ENCODE measurements at places on chromosomes 7 and 10. TPM values are rescaled to one million over a fixed set of nuclear protein-coding genes. Genes with fewer than 3 reads are reported as not detected.

- DNase-seq, result no peak
Observed at GRCh38 chr7:46982928-46983327, 599.0 kb downstream of the TNS3 start.

- no peak for DNase-seq
Observed at GRCh38 chr10:78254013-78254412, 220.3 kb downstream of the RPS24 start.

DNA sequence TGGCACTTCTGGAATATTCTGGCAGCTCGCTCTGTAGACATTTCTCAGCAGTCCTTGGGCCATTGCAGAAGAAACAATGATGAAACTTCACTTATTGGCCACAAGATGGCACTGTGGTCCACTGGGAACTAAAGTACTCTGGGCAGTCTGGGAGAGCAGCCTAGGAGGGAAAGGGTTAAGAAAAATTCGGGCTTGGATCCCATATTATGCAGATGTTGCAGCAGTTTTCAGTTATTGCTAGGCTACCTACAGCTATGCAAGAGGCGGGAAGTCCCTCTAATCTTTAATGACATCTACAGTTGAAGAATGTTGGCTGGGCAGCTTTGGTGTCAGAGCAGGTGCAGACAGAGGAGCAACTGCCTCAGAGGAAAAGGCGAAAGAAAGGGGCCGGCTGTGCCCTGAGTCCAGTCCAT lies 201.7 kb upstream of the PRSS58 start:
- peak; percentile 56 for DNase-seq

DNA sequence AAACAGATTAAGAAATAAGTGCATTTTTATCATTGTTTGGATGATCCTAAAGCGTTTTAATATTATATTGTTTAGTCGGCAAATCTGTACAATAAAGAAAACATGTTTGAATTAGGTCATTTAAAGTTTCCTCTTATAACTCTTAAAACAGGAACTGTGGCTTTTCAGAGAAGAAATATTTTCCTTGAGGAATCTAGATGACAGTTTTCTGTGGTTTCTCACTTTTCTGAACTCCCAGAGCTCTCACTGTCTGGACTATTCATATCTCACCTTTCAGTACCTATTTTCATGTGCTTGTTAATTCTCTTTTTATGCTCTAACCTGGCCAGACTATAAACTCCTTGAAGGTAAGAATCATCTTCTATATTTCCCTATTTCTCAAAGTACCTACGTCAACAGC lies 135.1 kb downstream of the CHN2 start:
- DNase-seq, result no peak

GRCh38 chr7:134458341-134458805 lies 527 bp downstream of the AKR1B1 start:
- DNase-seq, result peak; percentile 33

DNA sequence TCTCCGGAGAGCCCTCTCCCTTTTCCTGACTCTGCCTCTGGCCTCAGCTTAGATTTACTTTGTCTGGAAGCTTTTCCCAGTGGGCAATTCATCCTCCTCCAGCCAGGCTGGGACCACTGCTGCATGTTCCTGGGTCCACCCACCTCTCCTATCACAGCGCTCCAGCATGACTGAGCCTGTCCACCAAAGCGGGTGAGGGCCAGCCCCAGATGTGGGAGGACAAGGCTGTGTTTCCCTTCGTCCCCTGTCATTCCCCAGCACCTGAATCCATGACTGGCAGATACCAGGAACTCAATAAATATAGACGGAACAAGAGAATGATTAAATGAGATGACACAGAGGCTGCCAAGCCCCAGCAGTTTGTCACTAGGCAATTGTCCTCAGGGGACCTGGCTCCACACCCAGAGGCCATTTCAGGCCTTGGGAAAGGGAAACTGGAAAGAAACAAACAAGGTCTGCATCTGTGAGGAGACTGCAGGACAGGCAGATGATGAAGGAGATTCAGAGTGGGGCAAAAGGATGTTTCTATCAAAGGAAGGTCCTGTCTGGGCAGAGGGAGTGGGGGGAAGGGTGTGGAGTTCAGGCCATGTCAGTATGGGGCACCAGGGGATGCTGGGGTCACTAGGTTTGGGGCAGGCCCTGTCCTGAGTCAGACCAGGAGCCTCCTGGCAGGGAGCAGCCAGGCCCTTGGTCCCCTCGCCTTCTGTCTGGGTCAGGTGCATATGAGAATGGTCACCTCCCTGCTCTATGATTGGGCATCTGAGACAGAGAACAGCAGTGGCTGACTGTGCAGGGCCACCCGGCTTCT lies 576.4 kb downstream of the GRID1 start:
- DNase-seq, result no peak

DNA sequence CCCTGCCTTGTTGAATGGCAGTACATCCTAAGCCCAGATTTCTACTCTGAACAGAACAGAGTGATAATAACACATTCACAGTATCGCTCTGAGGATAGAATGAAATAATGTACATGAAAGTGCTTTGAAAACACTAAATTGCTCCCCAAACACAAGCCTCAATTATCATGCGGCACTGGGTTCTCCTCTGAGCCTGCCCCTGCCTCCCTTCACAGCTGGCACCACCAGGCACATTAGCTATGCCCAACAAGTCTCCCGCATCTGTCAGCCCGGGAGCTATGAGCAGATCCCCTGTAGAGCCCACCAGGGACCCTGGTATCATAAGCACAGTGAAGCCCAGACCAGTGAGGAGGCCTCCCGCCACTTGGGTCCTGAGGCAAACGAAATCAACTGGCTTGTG lies 405.5 kb downstream of the GRID1 start:
- no peak for DNase-seq

DNA sequence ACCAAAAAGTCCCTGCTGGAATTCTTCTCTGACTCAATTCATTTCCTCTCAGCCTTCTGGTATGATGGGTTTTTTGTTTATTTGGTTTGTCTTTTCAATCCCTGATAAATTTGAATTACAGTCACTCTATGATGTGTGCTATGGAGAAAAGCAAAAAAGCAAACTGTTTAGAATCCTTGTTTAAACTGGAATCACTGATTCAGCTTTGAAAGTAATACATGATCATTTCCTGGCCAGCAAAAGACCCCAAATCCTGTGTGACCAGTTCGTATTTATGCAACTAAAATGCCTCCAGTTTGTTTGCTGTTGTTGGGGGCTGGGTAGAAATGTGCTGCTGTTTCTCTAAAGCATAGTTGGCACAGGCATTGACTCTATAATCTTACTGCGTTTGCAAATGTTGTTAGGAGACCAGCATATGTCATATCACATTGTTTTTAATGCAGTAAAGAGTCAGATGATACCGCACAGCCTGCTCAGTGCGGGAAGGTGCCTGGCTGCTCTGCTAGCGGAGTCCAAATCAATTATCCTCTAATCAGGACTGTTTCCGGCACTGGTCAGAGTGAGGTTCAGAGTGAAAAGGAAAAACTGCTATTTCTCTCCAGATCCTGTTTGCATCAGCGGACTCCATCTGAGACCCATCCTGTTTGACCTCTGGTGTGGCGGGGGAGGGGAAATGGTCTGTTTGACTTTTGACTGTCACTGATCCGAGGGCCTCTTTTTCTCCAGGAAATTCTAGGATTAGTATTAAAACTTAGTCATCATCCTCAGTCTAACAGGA lies 40.6 kb upstream of the ADD3 start:
- DNase-seq, result no peak

- DNase-seq, result peak; percentile 89
Observed at GRCh38 chr7:108246227-108246837, 116.2 kb upstream of the LAMB4 start.

- no peak for DNase-seq
Observed at GRCh38 chr7:151289891-151290290, 41.4 kb upstream of the SMARCD3 start.

DNA sequence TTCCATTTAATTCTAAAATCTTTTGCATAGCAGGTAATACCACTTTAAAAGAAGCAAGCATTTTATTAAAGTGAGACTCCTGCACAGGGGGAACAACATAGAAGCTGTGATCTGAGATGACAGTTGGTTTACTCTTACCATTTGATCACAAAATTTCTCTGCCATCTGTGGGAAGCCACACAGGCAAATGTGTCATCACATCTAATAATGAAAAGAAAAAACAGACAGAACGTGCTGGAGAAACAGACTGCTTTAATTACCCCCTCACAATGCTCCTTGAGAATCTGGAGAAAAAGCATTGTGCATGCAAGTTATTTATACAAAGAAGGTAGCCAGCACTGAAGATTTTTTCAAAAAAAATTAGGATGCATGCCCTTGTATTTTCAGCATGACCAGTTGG lies 165.2 kb upstream of the PTER start:
- no peak for DNase-seq

- DNase-seq, result no peak
Observed at GRCh38 chr10:16811765-16812164, 5.5 kb downstream of the RSU1 start.

DNA sequence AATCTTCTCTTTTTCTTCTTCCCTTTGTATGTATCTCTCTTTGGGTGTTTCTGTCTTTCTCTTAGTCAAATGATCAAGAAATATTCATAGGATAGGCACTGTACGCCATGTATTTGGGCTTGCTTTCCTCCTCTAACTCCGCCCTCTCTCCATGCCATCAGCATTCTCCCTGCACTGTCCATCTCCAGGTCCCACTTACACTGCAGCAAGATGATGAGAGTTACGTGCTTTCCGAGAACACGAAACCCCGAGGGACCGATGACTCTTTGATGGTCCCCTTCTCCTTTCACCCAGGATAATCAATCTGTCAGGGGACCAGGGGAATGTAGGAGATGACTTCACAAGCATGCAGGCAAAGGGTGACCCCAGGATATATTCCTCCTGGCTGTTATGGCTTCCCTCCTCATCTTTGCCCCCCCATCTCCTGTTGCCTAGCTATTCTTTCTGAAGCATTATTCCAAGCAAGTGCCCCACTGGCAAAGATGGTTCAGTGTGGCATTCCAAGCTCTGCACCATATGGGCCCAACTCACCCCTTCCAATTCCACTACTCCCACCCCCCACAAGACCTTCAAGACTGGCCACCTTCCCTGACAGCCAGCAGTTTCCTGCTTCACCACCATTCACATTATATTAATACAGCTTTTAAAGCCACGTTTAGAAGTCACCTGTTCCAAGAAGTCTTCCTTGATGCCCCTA lies 40.0 kb downstream of the HIF1AN start:
- no peak for DNase-seq

GRCh38 chr10:59830601-59831259 lies 75.6 kb downstream of the CCDC6 start:
- peak; percentile 41 for DNase-seq

DNA sequence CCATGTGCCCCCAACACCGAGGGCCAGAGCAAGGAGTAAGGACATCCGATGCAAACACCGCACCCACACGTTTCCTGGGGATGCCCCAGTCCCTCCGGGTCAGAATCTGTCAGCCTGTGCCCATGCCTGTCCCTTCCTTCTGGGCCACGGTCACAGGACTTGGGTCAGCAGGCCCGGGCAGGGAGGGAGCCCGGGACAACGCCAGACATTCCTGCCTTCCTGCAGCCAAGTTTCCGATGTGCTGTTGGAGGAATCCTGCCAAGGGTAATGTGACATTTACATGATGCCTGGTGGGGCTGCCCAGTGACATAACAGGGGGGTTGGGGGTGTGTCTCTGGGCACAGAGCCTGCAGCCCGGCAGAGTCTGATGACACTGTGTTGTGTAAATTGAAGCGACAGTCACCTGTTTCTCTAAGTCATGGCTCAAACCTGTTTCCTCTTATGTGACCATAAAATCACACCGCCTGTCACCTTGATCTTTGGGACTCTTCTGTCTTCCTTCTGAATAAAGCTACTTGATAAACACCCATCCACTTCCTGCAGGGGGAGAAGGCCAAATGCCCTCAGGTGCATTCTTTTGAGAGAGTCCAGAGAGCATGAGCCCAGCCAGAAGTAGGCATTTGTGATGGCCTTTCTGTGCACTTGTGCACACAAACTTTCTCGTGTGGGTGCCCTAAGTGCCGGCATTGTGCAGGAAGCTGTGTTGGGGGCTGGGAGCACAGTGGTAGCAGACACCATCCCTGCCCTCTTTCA lies 175.3 kb upstream of the RHEB start:
- no peak for DNase-seq

DNA sequence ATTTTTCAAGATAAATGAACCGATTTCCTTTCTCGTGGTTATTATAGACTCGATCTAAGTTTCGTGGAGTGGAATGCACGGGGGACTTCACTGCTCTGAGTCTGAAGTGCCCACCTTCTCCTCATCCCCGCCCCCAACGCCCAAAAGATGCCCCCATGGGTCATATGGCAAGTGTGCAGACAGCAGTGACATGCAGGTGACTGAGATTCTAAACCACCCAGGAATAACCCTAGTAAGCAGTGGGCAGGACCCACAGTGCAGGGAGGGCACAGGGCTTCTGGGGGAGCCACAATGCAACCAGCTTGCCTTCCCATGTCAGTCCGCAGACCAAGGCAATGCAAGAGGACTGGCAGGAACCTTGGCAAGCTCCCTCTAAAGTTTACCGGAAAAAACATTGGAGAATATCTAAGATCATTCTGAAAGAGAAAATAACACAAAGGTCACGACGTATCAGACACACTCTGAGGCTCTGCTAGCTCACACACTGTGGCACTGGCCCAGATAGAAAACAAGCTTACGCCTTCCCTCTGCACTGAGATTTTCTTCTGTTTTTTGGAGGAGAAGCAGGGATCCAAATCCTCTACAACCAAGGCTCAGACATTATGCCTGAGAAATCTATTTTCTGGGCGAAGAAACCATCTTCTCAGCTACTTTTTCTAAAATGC lies 239.6 kb downstream of the MAD1L1 start:
- no peak for DNase-seq

DNA sequence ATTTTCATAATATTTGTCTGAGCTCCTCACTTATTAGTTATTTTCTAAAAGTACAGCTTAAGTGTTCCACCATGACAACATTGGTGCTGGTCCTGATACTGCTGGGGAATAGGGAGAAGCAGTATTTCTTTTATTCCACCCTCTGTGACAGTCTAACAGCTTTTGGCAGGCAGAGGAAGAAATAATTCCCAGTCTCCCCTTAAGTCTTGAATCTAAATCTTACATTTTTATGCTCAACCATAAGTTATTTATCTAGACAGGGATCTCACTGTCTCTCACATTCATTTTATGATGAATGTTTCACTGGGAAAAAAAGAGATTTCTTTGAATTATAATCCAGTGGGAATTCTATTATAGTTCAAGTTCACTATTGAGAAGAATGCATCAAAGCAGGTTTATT lies 71.5 kb downstream of the MAGI2 start:
- no peak for DNase-seq

GRCh38 chr7:37341033-37341630 lies 107.5 kb downstream of the ELMO1 start:
- no peak for DNase-seq

GRCh38 chr10:69497611-69498390 lies 46.5 kb downstream of the TSPAN15 start:
- no peak for DNase-seq

- no peak for DNase-seq
Observed at GRCh38 chr7:12777257-12777656, 89.8 kb downstream of the ARL4A start.

Gene CPEB3
- 3.4 TPM for total RNA-seq

Gene ZEB1
- total RNA-seq, result 10.3 TPM

Gene PLA2G12B
- not detected for total RNA-seq

Gene C10orf62
- total RNA-seq, result 0.12 TPM

Gene TDRD1
- not detected for total RNA-seq

Gene AFAP1L2
- 0.06 TPM for total RNA-seq

Gene SFRP5
- total RNA-seq, result not detected

Gene PON1
- total RNA-seq, result not detected

Gene CLDN4
- 24.9 TPM for total RNA-seq

Gene AGAP3
- total RNA-seq, result 43.2 TPM

All from NCI-H460 (cell line).